Activated naive CD8-positive, alpha-beta T cell treated with anti-CD3 and anti-CD28 coated beads, Interleukin-2, amount 10 ng/mL, durations not matched to agents 7 days and 5 days (primary cell): ENCODE measurements at places on chromosomes 7 and 10. TPM values are rescaled to one million over a fixed set of nuclear protein-coding genes. Genes with fewer than 3 reads are reported as not detected.
A peak's percentile ranks its signal among the peaks of the same experiment; 100 is the strongest.

Gene BAG3
- total RNA-seq, result 14.5 TPM

DNA sequence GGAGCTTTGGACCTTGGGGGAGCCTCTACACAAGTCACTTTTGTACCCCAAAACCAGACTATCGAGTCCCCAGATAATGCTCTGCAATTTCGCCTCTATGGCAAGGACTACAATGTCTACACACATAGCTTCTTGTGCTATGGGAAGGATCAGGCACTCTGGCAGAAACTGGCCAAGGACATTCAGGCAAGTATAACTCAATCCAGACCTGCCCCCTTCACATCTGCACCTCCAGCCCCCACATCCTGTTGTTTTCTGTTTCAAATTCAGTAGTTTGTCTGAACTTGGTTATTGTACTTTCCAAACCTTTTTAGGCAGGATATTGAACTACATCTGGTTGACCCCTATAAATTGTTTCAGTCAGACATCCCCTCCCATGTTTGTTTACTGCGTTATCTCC lies 62.4 kb upstream of the CC2D2B start:
- H3K4me1 ChIP-seq, result peaks cover 18% of the 10 kb centered on the region
- DNase-seq, result no peak

DNA sequence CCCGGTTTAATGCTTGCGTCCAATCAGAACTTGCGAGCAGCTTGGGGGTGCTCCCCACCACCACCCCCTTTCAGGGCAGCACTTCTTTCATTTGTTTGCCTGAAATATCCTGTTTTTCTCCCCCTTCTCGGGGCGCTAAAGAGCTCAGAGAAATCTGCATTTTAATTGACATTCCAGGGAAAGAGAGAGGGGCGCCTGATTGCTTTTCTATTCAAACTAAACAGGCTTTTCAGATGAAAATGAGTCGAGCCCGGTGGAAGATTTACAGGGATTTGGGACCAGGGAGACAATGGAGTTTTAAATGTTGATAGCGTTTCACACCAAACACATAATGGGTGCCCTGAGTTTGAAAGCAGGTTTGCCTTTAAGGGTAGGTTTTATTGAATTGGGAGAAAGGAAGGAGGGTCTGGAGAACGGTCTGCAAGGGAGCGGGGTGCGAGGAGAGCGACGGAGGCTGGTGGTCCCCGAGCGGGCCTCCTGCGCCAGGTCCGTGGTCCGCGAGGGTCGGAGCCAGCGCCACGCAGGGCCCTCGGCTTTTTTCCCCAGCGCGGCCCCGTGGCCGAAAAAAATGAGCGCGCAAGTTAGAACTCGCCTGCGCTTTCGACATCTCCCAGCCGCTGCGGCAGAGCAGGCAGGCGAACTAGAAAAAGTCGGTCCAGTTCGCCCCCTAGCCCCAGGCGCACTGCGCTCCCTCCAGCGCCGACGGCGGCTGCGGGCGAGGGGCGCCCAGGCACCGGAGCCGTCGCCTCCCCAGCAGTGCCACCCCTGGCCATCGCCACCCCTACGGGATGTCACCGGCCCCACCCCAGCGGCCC lies 1.3 kb downstream of the FGFR2 start:
- H3K27ac ChIP-seq, result no peak overlapping the region
- no peak for DNase-seq
- H3K4me3 ChIP-seq, result peak overlapping the region; percentile 38
- H3K4me1 ChIP-seq, result peaks cover 4% of the 10 kb centered on the region
- H3K36me3 ChIP-seq, result no peaks in the 10 kb centered on the region

DNA sequence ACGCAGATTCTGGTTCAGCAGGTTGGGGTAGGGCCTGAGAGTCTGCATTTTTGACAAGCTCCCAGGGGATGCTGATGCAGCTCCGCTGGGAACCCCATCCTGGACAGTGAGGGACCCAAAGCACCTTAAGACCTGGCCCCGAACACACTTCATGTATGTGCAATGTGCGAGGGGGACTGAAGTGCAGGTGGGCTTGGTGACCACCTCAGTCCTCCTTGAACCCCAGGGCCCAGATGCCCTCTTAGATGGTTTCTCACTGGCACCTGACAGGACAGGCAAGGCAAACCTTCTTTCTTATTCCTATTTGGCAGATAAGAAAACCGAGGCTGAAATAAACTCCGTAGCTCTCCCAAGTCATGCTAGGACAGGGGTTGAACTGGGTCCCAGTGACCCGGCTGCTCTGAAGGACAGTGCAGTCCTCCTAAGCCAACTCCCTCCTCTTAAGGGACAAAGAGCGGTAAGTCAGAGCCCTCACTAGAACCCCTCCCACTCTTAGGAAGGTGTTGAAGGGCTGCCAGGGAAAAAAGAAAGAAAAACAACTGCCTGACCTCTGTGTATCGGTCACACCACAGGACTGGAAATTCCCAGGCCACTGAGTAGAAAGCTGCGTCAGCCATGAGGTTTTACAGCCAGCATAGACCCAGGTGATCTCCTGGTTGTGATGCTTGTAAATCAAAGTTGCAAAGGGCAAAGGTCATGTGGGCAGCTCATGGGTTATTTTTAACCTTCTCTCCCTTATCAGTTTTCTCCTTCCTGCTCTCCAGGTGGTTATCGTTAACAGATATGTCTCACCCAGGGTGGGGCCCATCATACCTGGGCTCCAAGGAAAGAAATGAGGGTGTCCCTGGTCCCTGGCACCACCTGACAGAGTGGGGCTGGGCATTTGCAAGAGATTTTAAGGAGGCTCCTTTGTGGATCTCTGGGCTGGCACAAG lies 90.9 kb upstream of the SMNDC1 start:
- no peak for DNase-seq
- H3K27me3 ChIP-seq, result peaks cover 3% of the 10 kb centered on the region
- no peak overlapping the region for H3K27ac ChIP-seq
- no peak overlapping the region for H3K4me3 ChIP-seq
- H3K36me3 ChIP-seq, result no peaks in the 10 kb centered on the region

Gene FKBP6
- total RNA-seq, result not detected

GRCh38 chr10:16586358-16587138 lies 64.9 kb upstream of the C1QL3 start:
- H3K4me1 ChIP-seq, result no peaks in the 10 kb centered on the region
- no peak overlapping the region for H3K27ac ChIP-seq
- no peaks in the 10 kb centered on the region for H3K36me3 ChIP-seq
- no peak overlapping the region for H3K4me3 ChIP-seq

DNA sequence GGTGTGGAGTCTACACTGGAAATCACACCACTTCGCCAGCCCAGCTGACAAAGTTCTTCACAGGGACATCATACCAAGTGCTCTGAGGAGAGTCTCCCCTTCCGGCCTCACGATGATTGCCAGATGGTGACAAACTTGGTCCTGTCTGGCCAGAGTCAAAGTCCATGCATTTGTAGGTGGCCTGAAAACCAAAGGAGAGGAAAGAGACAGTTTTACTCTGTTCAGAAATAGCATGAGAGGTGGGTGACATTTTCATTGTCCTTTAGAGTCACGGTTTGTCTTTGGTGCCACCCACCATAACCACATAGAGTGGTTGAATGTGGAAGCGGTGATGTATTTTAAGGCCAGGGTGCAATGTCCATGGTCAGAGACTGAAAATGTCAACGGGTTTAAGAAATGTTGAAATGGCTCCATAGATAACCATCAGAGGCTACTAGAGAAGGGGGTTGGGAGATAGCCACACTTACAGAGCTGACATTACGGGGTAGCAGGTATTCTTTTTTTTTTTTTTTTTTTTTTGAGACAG lies 33.0 kb downstream of the BTBD16 start:
- H3K36me3 ChIP-seq, result peaks cover 1% of the 10 kb centered on the region
- H3K4me1 ChIP-seq, result no peaks in the 10 kb centered on the region
- H3K27me3 ChIP-seq, result peaks cover 10% of the 10 kb centered on the region
- no peak overlapping the region for H3K27ac ChIP-seq
- DNase-seq, result no peak

DNA sequence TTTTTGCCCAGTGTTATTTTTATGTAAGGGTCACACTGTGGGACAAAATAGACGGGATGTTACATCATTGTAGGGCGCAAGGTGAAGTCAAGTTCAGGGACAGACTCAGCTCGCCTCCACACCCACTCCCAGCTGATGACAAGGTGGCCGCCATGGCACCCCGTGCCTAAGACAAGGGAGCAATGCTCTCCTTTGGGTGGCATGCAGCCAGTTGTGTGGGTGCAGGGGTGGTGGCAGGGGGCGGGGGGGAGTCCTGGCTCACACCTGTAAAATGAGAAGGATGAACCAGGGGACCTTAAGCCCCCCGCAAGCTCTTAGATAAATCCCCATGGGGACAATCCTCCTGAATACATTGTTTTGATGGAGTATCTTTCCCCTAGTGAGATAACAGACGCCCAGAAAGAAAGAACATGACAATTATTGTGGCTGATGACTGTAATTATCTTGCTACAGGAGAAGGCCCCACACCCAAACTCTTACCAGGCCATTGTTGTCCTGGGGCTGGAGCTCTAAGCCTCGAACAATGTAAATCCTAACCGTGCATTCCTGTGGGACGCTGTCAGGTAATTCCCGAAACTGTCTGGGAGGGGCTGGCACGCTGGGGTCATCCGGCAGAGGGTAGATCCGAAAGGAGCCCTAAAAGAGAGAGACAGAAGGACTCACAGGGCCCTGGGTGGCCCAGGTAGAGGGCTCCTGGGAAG lies 148.7 kb downstream of the MYOF start:
- H3K4me1 ChIP-seq, result no peaks in the 10 kb centered on the region
- H3K27me3 ChIP-seq, result no peaks in the 10 kb centered on the region
- no peak for DNase-seq

- DNase-seq, result no peak
- H3K4me3 ChIP-seq, result no peak overlapping the region
- H3K27me3 ChIP-seq, result peaks cover 5% of the 10 kb centered on the region
- H3K27ac ChIP-seq, result no peak overlapping the region
Observed at GRCh38 chr10:29820890-29821461, 186.2 kb upstream of the SVIL start.

DNA sequence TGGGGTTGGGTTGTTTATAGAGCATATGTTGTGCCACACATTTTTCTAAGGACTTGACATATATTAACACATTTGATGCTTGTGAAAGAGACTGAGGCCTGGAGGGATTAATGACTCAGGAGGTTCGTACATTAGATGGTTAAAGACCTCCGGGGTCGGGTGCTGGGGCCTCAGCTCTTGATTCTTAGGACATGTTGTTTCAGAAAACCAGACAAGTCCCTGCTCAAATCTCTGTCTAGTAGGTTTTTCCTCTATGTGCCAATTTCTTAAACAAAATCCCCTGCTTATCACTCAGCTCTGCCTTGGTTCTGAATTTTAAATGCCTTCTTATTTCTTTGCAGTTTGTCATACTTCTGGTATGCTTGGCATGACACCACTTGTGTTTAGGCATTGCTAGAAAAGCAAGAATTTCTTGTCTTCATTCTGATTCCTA lies 5.8 kb downstream of the UPP1 start:
- H3K4me1 ChIP-seq, result peaks cover 56% of the 10 kb centered on the region
- H3K4me3 ChIP-seq, result no peak overlapping the region
- peak overlapping the region; percentile 64 for H3K27ac ChIP-seq
- no peaks in the 10 kb centered on the region for H3K27me3 ChIP-seq

DNA sequence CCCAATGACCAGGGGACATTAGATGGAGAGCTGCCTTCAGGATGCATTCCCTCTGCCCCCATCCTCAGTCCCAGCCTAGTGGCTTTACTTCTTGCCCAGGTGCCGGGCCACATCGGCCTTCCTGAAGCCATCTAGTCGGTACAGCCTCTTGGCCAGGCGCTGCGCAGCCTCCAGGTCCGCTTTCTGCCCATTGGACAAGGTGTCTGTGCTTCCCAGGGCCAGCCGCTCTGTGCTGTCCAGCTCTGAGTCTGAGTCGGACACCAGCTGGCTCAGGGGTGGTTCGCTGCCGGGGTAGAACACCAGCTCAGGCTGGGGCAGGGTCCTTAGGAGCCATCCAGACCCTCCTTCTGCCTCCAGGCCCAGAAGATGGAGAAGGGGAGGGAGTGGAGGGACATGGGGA lies 6.3 kb downstream of the PSD start:
- peaks cover 19% of the 10 kb centered on the region for H3K4me1 ChIP-seq
- no peak for DNase-seq
- no peak overlapping the region for H3K4me3 ChIP-seq
- peaks cover 42% of the 10 kb centered on the region for H3K27me3 ChIP-seq
- no peak overlapping the region for H3K27ac ChIP-seq

GRCh38 chr7:29898301-29898700 lies 91.3 kb downstream of the SCRN1 start:
- no peak overlapping the region for H3K27ac ChIP-seq
- H3K4me1 ChIP-seq, result peaks cover 5% of the 10 kb centered on the region
- no peak for DNase-seq
- H3K36me3 ChIP-seq, result no peaks in the 10 kb centered on the region
- peaks cover 3% of the 10 kb centered on the region for H3K27me3 ChIP-seq

DNA sequence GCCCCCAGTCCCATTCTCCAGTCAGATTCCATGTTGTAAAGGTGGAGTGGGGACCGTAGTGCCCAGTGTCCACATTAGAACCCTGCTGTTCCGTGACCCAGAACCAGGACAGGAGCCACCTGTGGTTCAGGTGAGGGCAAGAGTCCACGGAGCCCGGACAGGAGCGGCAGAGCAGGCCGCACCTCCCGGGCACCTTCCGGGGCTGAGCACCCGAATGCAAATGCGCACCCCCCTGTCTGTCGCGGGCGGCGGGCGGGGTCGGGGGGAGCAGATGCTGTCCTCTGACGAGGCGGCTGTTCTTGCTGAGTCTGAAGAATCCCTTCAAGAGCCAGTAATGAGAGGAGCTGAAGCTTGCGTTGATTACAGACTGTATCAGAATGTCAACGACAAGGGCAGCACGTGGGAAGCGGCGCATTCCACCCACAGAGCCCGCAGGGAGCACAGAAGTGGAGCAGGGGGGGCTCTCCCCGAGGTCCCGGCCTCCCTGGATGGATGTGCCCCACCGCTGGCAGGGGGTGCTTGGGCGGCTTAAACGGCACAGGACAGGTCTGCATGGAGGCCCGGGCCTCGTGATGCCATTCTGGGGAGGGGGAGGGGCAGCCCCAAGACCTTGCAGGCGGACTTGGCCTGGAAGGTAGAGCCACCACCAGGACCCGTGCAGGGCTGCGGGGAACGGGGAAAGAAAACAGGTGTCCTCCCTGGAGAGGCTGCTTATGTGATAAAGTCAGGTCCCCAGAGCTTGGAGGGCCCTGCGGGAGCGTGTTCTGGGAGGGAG lies 407.5 kb upstream of the RNF32 start:
- H3K27me3 ChIP-seq, result no peaks in the 10 kb centered on the region
- DNase-seq, result no peak
- H3K36me3 ChIP-seq, result no peaks in the 10 kb centered on the region

DNA sequence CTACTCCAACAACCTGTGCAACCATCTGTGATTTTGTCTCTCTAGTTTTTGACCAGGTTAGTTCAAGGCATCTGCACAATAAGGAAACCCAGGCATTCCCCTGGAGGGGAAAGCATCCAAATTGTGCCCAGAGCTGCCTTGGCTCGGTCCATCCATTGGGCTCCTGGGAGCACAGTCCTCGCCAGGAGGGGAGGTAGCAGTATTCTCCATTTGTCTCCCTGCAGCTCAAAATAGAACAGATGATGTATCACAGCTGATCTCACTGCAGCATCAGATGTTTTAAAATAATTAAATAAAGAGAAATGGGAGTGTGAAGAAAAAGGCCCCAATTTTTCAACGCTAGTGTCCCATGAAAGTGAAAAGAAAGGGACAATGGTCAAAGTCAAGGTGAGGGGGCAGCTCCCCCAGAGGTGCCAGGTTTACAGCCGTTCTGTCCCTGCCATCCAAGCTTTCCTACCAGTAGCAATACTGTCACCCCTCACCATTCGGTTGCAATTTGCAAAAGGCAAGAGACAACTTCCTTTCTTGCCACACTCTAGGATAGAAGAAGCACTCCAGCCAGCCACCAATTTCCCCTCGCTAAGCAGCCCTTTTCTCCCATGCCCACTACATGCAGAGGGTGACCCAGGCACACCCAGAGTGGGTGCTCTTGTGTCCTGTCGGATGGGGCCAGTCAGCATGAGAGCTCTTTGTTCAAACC lies 43.7 kb downstream of the KCNMA1 start:
- no peaks in the 10 kb centered on the region for H3K36me3 ChIP-seq
- no peaks in the 10 kb centered on the region for H3K4me1 ChIP-seq
- no peak overlapping the region for H3K4me3 ChIP-seq
- DNase-seq, result no peak
- H3K27ac ChIP-seq, result no peak overlapping the region
